ENCODE measurements at places on chromosomes 11 and 22.

DNA sequence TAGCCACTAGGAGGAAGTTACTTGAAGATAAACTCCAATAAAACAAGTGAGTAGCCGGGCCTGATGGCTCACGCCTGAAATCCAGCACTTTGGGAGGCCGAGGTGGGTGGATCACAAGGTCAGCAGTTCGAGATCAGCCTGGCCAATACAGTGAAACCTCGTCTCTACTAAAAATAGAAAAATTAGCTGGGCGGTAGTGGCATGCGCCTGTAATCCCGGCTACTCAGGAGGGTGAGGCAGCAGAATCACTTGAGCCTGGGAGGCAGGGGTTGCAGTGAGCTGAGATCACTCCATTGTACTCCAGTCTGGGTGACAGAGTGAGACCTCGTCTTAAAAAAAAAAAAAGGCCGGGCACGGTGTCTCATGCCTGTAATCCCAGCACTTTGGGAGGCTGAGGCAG is 34.0 kb upstream of the CLPB start:
- no peak for DNase-seq

DNA sequence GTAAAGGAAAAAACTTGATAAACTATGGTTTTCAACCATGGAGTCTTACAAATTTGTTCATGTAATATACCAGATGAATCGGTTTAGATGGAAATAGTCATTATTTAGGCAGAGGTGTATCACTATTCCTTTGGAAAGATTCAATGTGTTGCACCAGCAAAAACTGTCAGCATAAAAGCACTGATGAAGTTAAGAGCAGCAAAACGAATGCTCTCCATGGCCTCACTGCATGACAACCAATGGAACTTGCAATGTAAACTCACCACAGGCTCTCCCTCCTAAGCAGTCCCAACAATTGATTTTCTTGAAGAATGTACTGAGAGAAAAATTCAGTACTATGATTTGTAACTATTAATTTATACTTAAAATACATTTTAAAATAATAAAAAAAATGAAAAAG is 139.9 kb downstream of the FCHSD2 start:
- no peak for DNase-seq

DNA sequence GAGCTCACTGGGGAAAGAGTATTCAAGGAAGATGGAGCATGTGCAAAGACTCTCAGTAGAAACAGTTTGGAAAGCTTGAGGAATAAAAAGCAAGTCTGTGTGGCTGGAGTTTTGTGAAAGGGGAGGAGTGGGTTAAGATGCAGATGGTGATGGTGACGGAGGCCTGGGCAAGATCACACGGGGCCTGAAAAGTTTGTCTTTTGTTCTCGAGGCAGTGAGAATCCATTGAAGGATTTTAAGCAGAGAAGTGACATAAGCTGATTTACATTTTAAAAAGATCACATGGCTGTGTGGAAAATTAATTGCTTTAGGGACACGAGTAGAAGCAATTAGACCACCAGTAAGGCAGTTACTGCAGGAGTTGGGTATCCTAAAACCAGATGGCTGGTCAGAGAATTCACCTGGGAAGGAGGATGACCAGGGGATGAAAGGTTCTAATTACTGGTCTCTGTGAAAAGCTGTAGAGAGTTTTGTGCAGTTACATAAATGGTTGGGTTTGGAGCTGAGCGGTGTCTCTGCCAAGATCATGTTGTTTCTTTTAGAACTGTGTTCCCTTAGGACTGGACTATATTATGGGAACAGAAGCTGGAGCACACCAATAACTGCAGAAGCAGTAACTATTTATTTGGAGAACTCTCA is 7.1 kb downstream of the RRP8 start:
- no peak for DNase-seq

DNA sequence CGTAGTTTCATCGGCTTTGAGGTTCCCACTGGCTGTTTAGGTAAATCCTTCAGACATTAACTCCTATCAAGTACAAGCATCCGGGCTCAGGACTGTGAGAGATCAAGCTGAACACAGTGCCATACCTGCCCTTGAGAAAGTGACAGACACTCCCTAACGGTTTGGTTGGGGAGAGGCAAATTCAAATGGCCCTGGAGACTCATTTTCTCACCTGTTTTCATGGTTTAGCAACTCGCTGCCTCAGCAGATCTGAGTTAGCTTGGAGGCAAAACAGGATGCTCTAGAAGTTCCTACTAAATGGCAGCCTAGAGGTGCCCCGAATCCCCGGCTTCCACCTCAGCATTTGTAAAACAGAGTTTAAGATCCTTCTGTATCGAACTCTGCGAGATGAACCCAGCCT is 3.6 kb upstream of the FBXO3 start:
- no peak for DNase-seq

DNA sequence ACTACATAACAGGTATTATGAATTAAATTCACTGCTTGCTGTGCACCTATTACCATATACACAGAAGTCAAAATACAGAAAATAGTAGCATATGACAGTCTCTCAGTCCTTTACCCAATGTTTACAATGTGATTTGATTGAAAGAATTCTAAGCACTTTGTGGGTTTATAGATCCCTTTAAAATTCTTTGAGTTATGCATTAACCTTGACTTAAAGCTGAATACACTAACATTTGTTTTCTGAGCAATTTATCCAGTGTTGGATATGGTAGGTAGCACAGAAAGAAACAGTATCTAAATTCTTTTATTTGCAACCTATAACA is 230.8 kb upstream of the DDI1 start:
- no peak for DNase-seq

- DNase-seq: no peak
Observed at GRCh38 chr11:407651-408123, 7.1 kb downstream of the SIGIRR start.

GRCh38 chr11:94928117-94928990 is 45.0 kb downstream of the CWC15 start:
- no peak for DNase-seq

GRCh38 chr22:31274017-31274416 is 18.3 kb downstream of the PIK3IP1 start:
- DNase-seq: no peak

GRCh38 chr22:46843821-46844255 is 81.4 kb downstream of the TBC1D22A start:
- peak; percentile 20 for DNase-seq

GRCh38 chr11:59807047-59807610 is 3.4 kb downstream of the MRPL16 start:
- no peak for DNase-seq

- no peak for DNase-seq
Observed at GRCh38 chr22:24481641-24482040, 13.5 kb upstream of the UPB1 start.

DNA sequence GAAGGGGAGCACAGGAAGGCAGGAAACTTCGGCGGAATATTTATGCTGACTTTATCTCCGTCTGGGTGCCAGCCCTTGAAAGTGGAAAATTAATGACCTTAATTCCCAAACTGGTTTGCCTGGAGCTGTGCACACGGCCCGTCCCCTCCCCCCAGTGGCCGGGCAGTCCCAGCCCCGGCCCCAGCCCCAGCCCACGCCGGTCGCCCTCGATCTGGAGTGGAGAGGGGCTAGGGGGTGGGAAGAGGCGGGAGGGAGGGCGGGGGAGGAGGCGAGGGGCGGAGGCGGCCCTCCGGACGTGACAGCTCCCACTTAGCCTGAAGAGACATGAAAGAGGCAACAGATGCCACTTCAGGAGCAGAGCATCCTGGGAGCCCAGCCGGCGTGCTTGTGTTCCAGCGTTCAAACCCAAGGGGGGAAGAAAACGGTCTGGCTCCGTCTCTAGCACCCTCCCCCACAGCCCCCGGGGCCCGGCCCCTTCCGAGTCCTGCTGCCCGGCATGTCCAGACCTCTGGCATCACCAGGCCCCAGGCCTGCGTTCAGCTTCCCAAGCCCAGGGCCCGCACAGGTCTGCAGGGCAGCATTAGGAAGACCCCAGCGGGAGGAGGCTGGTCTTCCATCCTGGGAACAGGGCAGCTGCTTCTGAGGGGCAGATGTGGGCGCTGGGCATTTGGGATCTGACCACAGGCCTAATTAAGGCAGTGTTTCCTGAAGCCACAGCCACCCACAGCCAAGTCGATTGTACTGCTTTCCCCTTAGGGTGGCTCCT is 20.0 kb upstream of the LMO1 start:
- no peak for DNase-seq

- DNase-seq: peak; percentile 16
Observed at GRCh38 chr22:29205594-29206371, at the start of gene EMID1. TSS of gene EMID1 (plus strand) at chr22:29205896. CDS start at chr22:29206039, 143 bp downstream.

- no peak for DNase-seq
Observed at GRCh38 chr11:66116576-66117361, 46.7 kb downstream of the PACS1 start.

DNA sequence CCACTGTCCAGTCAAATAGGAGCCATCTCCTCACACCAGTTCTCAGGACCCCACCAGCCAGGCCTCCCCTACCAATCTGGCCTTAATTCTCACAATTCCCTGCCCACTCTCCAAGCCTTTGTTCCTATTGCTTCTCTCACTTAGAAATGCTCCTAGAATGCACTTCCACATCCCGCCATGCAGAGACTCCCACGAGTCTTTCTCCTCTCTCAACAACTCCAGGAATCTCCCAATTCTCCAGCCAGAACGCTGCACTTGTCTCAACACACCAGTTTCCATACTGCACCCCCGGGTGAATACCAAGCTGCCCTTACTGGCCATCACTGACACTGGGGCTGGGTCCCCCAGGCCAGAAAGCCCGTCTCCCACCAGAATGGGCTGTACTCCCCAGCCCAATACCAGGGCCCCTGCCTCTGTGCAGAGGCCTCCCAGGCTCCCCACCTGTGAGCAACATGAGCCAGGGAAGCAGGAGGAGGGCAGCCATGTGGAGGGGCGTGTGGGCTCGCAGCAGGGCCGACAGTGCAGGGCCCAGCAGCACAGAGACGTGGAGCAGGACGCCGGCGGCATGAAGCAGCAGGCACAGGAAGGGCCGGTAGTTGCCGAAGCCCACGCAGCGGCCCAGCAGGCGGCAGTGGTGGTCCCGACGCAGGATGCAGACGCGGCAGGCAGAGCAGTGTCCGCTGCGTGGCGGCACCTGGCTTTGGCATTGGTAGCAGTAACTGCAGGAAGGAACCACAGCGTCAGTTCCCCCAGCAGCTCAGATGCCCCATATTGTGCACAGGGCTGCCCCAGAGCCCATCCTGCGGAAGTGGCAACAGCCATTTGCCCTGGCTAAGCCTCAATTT is 2.4 kb downstream of the ZDHHC24 start:
- peak; percentile 61 for DNase-seq

- peak; percentile 86 for DNase-seq
Observed at GRCh38 chr22:26718905-26719304, 61.5 kb downstream of the MIAT start.

GRCh38 chr11:69854713-69855112 is 35.5 kb upstream of the FGF3 start:
- peak; percentile 21 for DNase-seq

DNA sequence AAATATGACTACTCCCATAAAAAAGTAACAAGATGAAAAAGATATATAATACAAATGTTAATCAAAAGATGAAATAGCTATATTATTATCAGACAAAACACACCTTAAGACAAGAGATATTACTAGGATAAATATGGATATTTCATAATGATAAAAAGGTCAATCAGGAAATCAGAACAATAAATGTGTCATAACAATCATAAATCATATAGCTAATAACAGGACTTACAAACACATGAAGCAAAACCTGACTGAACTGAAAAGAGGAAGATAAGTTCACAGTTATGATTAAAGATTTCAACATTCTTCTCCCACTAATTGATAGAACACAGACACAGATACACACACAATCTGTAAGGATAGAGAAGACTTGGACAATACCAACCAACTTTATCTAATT is 47.2 kb downstream of the EIF3M start:
- no peak for DNase-seq

- DNase-seq: peak; percentile 90
Observed at GRCh38 chr22:28029201-28029948, 110.3 kb upstream of the PITPNB start.

DNA sequence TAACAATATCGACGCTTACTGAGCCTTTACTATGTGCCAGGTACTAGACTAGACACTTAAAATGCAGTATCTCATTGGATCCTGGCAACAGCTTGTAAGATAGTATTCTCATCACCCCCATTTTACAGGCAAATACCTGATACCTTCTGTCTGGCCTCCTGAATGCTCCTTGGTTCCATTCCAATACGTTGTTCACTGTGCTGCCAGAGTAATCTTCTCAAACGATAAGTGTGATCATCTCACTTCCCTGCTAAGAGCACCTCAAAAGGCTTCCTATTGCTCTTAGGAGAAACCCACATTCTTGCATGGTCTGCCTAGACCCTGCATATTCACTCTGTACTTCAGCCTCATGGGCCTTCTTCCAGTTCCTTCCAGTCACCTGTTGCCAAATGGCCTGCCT is 1.3 kb upstream of the NRIP3 start:
- DNase-seq: no peak

GRCh38 chr22:30221121-30221992 is 25.2 kb downstream of the LIF start:
- DNase-seq: no peak

DNA sequence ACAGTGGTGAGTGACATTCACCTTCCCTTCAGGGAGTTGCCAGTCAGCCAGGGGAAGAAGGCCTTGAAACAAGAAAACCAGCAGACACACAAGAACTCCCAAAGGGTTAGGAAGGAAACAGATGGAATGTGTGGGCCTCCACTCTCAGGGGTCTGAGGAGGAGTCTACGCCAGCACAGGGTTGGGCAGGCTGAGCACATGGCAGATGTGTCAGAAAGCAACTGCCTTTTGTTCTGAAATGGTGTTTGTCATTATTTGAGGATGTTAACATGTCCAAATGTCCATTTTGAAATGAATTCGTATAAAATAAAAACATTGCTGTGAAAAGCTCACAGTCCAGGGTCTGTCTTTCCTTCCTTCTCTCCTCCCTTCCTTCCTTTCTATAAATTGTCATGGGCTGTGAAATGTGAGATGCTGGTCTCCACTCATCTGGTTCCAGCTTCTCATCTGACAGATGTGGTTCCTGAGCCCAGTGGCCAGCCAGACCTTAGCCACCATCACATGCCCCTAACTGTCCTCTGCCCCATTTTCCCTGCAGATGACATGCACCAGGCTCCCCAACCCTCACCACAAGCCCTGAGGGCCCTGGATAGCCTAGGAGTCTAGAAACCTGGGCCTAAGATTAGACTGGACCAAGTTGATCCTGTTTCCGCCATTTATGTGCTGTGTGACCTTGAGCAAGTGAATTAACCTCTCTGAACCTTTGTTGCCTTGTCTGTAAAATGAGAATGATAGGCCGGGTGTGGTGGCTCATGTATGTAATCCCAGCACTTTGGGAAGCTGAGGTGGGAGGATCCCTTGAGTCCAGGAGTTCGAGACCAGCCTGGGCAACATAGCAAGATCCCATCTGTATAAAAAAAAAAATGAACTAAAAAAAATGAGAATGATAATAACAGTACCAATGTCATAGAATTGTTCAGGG is 56.2 kb upstream of the CRYBB3 start:
- DNase-seq: peak; percentile 29

GRCh38 chr11:12386745-12387144 is 9.4 kb downstream of the PARVA start:
- no peak for DNase-seq
